BE2C (cell line): ENCODE measurements at places on chromosomes 12 and 14.

GRCh38 chr14:96852823-96853422 is 55.7 kb downstream of the VRK1 start:
- DNase-seq: peak; percentile 18

- no peak for DNase-seq
Measured at GRCh38 chr14:68173227-68173972, 353.8 kb downstream of the RAD51B start.

GRCh38 chr14:90061685-90062126 is at the start of gene KCNK13:
KCNK13 (plus strand) TSS chr14:90061994; CDS start chr14:90062206, 212 bp downstream.
- DNase-seq: peak; percentile 35

DNA sequence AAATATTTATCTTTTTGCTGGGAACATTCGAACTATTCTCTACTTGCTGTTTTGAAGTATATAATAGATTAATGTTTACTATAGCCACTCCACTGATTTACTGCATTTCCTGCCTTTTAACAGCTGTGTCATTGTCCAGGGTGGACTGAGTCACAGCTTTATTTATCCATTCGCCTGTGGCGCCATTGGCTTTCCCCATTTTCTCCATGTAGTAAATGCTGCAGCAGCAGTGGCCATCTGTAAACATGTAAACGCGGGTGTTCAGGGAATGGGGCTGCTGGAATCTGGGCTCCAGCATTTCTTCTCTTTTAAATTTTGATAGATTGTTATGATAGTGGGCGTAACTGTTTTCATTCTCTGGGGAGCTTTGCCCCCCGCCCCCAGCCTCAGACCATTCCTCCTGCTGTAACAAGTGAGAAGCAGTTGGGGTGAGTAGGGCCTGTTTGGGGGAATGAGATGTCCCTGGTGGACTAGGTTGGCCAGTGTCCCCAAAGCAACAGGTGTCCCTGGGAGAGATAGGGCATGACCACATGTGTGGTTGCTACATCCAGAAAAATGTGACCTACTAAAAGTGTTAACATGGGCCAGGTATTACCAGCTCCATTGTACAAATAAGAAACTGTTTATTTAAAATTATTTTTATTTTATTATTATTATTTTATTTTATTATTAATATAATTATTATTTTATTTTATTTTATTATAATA is 32.9 kb downstream of the RIN3 start:
- DNase-seq: no peak

DNA sequence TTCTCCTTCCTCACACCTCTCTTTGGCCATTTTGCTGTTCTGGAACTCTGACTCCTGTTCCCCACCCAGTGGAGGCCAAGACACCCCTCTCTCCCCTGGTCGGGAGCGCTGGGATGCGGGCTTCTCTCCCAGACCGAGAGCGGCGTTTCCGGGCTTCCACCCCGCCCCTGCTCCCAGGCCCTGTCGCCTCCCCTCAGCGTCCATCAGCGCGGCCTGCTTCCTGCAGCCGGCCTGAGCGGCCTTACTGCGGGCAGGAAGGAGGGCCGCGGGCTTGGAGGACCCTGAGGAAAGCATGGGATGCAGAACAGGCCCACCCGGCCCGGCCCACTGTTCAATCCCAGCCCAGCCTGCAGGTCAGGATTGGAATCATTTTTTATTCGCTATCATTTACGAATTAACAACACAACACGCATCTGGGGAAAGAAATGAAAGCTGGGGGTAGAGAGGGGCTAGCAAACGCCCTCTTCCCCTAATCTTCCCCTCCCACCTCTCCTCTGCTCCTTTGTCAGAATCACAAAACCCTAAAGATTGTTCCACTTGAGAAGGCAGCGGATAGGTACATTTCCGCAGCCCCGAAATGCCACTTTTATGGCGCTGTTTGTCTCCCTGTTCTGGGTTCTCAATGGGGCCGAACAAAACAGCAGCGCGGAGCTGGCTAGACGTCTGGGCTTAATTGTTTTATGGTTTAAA is 3.8 kb upstream of the HOXC8 start:
- DNase-seq: no peak

DNA sequence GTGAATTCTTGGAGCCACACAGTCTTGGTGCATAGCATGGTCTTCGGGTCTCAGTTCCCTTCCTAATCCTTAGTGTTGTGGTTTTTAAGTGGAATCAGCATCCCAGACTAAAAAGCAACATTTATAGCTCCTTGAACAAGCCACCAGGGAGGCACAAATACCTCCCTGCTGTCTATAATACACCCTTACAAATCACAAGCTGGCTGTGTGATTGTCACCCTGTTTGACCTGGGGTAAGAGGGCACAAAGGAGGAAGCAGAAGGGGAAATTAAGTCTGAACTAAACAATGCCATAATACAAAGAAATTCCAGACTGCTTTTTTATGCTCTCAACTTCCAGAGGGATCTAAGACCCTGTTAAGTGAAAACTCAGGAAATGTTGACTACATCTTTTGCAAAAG is 7.7 kb upstream of the MMP19 start:
- no peak for DNase-seq
